Activated T-cell treated with anti-CD3 and anti-CD28 coated beads for 24 hours (primary cell): ENCODE measurements at places on chromosomes 7 and 10.

GRCh38 chr10:76127984-76128589 is 696.7 kb downstream of the LRMDA start:
- no peak for DNase-seq

DNA sequence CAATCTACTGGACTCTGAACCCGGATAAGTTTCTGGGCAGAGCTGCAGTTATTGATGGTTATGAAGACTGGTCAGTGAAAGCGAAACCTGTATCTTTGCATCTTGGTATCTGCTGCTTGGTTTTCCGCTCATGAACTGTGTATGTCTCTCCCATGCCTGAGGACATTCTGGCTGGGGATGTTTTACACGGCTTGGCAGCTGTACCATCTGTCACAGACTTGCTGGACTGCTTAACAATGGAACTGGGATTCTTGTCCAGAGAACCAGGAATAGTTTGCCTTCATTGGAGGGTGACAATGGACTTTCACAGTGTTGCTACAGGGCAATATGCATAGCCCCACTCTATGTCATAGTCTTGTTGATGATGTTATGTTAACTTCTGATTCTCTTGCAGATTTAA is 119.9 kb upstream of the TMEM106B start:
- DNase-seq, result no peak

- no peak for DNase-seq
Measured at GRCh38 chr10:109769966-109770365, 153.3 kb downstream of the XPNPEP1 start.

- DNase-seq, result no peak
Measured at GRCh38 chr10:114281006-114281405, 42.0 kb downstream of the VWA2 start.

DNA sequence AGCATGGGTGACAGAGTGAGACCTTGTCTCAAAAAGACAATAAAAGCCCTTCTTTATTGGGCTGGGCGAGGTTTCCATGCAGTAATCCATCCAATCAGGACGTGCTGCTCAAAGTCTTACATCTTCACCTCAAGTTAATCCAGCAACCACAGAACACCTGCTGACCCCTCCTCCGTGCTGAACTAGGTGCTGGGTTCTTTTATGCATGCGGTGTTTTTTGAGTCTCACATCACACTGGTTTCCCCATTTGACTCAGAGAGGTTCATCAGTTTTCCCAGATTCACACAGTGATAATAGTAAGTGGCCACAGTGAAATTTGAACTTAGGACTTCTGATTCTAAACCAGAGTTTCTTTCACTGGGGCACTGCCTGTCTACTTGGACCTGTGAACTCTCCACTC is 58.3 kb upstream of the GTF2I start:
- DNase-seq, result no peak

DNA sequence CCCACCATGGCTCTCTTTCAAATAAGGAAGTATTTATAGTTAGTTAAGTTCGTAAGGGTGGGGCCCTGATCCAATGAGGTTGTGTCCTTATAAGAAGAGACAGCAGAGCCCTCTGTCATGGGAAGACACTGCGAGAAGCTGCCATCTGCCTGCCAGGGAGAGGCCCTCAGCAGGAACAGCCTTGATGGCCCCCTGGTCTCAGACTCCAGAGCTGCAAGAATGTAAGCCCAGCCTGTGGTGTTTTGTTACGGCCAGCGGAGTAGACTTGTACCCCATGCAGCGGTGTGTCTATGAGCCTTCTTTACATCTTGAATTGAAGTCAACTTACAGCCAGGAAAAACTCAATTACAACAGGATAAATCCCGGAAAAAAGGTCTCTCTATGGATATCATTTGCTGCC is 14.3 kb upstream of the LARP4B start:
- DNase-seq, result no peak

GRCh38 chr10:69802424-69803161 is 887 bp downstream of the COL13A1 start:
- no peak for DNase-seq

DNA sequence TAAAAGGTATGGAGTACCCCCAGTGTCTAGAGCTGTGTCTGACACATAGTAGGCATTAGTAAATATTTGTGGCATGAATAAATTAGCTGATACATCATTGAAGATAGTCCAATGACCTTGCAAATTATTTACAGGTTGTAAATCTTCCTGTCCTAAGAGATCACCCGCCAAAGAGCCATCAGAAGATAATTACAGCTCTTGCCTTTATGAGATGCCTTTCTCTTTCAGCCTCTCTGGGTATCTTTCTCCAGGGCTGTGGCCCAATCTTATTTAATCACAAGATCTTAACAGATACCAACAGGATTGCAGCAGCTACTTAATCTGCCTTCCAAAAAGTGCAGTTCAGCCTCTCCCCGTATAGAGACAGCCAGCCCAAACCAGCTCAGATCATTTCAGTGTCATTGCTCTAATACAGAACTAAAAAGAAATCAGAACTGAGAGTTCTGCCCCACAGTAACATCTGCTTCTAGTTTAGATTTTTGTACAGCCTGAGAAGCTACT is 41.5 kb downstream of the MYOF start:
- DNase-seq, result no peak

DNA sequence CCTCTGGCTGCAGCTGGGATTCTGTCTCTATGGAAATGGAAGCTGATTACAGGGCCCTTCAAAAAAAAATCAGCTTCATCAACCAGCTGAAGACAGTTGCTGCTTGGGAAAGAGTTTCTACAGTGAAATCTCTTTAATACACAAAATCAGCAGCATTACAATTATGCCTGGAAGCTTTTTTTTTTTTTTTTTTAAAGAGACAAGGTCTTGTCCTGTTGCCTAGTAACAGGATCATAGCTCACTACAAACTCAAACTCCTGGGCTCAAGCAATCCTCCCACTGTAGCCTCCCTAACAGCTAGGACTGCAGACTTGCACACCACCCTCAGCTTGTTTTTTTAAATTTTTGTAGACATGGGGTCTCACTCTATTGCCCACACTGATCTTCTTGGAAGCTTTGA is 94.5 kb downstream of the OR13A1 start:
- DNase-seq, result no peak

DNA sequence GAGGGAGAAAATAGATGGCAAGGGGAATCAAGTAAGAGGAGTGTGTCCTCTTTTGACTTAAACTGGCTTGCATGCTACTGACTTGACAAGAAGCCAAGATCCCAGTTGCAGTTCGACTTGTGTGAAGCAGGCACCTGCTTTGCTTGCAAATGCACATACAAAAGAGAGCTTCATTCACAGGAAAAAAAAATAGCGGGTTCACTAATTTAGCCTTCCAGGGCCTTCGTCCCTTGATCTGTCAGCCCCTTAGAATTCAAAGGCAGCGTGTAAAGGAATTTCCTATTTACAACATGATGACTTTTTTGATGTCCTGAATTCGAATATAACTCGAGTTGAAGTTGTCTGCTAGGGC is 192.1 kb downstream of the CELF2 start:
- no peak for DNase-seq

GRCh38 chr10:86311906-86312305 is 54.7 kb downstream of the GRID1 start:
- DNase-seq, result no peak

DNA sequence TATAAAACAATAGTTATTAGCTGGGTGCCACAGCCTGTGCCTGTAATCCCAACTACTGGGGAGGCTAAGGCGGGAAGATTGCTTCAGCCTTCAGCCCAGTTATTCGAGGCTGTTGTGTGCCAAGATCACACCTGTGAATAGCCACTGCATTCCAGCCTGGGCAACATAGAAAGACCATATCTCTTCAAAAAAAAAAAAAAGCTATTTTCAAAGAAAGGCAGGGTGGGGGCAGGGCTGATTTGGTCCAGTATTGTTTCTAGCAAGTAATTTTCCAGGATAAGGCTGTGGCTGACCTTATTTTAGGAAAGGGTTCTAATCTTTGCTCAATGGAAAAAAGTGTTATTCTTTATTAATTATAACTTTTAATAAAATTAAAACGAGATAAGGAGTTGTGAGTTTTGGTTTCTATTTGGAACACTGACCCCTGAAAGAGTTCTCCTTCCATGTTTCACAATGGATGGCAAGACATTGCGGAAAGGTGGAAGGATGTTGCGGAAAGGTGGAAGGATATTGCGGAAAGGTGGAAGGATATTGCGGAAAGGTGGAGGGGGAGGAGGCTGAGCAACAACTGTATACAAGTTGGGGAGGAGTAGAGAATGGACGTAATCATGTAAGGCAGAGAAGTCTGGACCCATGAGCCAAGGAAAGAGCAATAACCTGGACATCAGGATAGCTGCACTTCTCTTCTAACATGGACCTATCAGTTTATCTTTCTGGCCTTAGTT is 1.5 kb upstream of the C1GALT1 start:
- no peak for DNase-seq

DNA sequence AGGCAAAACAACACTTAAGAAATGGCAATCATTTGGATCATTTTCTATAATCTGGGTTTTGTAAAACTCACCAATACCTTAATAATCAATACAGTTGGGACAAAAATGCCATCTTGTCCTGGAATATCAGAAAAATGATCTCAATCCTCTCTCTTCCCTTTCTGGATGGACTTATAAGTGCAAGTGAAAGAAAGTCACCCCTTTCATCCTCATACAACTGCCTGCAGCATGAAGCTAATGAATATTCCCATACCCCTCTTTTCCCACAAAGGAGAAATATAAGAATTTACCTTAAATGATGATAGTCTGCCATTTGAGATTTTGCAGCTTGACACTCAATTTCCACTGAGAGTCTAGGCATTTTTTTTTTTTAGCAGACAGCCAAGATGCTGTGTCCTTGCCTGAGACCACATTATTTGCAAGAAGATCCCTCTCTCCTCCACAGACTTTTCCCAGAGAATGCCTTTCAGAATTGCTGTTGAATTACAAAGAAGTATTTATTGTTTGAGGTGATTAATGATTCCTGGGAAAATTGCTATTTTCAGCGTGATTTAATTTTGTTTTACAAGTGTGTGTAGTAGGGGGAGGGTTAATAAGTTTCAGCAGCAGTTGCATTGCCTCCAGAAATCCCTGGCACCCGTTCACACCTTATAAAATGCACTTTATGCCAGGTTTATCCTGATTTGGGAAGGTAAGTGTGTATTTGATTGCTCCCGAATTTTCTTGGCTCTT is 3.8 kb downstream of the HOXA4 start:
- DNase-seq, result no peak

DNA sequence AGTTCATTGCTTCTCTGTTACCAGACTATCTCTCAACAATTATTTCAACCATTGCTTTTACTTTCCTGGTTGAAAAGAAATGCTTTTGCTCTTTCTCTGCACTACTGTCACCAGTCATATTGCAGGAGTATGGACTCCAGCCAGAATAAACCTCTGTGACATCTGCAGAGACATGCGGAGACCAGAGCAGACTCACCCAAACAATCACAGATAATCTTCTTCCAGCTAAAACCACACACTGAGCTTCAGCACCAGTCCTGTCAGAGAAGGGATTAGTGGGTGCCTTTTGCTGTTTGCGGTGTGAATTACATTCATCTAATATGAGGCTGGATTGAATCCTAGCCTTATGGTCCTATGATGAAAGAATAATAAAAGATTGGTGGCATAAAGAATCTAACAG is 258.6 kb downstream of the CNTNAP2 start:
- no peak for DNase-seq

DNA sequence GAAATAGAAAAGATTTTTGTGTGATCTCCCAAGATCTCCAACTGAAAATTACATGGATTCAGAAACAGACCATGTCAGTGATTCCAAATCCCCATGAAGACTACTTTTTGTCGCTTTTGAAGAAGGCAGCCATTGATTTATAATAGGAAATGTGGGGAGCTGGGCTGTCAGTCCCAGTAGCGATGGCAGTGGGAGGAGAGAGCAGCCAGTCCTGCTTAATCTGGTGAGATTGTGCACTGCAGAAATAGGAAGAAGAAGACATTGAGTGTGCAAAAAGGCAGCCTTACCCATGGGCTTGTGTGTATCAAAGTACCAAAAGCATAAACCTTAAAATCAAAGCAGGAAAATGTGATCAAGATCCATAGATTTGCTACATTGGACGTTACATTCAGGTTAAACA is 4.8 kb downstream of the ADRB1 start:
- DNase-seq, result no peak
